ENCODE measurements at places on chromosomes 11 and 22.
A peak's percentile ranks its signal among the peaks of the same experiment; 100 is the strongest.

DNA sequence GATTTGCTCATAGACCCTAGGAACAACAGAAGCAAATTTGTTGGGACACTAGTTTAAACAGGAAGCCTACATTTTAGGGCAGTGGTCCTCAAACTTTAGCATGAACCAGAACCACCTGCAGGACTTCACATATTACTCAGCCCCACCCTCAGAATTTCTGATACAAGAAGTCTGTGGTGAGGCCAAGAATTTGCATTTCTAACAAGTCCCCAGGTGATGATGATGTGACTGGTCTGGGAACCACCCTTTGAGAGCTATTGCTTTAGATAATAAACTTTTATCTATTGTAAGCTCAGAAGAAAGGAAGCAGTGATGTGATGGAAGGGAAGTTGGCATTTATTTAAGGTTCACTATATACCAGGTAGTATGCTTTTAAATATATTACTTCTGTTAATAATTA, 194.0 kb downstream of the FAM181B start:
- DNase-seq, result no peak

DNA sequence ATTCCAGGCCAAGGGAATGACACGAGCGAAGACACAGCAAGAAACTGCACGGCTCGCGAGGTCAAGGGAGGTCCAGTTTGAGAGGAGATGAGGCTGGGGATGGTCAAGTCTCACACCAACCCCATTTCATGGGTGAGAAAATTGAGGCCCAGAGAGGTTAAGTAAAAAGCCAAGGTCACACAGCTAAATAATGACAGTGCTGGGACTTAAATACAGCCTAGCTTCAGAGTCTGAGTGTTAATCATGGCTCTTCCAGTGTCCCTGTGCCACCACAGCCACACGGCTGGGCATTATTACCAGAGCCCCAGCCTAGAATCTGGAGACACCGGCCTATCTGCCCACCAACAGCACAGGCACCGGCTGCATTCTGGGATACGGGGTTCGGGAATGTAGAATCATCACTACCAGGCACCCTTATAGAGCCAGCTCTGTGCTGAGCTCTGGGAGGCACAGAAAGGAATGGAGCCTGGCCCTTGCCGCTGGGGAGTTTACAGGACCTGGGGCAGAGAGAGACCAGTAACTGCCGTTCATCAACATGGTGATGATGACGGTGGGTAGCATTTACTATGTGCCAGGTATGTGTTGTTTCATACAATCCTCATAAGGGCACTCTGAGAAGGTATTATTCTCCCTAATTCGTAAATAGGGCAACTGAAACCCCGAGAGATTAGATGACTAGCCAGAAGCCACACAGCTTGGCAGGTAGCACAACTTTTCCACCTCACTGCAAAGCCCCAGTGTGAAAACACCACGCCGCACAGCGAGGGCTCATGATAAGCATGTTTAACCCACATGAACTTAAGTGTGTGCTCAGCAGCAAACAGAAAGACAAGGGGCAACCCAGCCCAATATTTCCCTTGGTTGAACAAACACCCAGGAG, 51.8 kb downstream of the CD6 start:
- DNase-seq, result no peak

- no peak for DNase-seq
These were observed 26.4 kb downstream of the C11orf91 start for GRCh38 chr11:33674035-33674814.

GRCh38 chr11:27673979-27674663, 26.1 kb downstream of the BDNF start:
- no peak for DNase-seq

DNA sequence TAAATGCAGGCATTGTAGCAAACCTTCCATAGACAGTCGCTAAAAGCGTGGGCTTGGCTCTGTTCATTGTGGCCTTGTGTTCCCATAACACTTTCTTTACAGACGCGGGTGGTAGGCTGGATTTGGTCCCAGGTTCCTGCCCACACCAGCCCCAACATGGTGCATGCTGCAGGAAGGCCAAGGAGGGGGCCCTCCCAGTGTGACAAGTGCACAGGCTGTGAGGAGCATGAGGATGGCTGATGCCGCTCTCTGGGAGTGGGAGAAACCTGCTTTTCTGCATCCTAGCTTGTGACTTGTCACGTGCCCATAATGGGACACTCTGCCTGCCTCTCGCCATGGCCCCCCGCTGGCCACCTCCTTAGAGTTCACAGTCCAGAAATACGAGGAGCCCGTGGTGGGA, 161.8 kb upstream of the B3GAT1 start:
- no peak for DNase-seq

GRCh38 chr11:72521664-72522063, 87.3 kb upstream of the CLPB start:
- no peak for DNase-seq

DNA sequence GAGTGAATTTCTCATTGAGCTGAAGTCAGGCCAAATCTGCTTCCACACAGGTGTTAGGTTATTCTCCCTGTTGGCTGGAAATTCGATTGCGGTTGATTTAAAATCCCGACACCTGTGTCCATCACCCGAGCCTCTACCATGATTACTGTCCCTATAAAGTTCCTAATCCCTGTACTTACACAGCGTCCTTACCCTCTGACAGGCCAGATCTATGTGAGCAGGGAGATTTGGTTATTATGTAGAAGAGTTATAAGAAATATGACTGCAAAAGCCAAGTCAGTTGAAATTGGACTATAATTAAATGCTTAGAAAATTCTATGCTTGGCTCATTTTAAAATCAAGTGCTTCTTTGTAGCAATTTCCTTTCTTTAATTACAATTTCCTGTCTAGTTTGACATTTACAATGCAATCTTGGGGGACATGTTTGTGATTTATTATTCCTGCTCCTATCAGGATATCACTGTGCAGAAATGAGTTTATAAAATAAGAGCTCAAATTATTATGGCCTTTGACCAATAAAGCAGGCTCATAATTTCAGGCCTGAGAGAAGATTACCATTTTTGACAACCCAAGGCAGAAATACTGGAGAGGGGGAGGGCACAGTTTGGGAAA, 32.5 kb upstream of the LMO1 start:
- no peak for DNase-seq

DNA sequence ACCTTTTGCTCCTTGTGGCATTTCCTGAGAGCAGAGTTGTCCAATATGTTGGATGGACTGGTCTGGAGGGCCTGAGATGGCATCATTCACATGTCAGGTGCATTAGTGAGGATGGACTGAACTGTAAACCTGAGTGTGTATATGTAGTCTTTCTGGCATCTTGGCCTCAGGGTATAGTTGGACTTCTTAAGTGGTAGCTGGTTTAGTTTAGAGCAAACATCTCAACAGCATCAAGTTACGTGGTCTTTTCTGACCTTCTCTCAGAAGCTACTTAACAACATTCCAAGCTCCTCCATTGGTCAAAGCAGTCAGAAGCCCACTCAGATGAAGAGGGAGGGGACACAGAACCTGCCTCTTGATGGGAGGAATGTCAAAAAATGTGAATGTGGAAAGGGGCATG, 829.9 kb downstream of the METTL15 start:
- no peak for DNase-seq

- DNase-seq, result peak; percentile 0
These were observed 1421.2 kb upstream of the RAG2 start for GRCh38 chr11:38019072-38019775.

DNA sequence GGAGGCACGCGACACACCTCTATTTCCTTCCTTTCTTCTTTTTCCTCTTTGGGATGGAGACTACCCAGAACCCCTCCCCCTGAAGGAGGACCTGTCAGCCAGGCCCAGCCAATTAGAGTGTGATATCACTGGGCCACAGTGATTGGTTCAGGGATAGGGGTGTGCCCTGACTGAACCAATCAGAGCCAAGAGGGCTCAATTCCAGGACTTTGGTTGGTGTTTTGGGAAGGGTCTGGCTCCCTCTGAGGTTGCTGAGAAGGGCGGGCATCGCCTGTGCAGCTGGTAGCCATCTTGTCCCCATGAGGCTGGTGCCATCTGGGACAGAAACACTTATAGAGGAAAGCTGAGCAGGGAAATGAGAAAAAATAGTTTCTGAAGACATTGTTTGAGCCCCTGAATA, 71.4 kb downstream of the CHST1 start:
- peak; percentile 7 for DNase-seq

- DNase-seq, result peak; percentile 13
These were observed 5.5 kb upstream of the P4HA3 start for GRCh38 chr11:74316772-74317505.

GRCh38 chr11:72330131-72330727, 86.3 kb upstream of the PHOX2A start:
- no peak for DNase-seq

DNA sequence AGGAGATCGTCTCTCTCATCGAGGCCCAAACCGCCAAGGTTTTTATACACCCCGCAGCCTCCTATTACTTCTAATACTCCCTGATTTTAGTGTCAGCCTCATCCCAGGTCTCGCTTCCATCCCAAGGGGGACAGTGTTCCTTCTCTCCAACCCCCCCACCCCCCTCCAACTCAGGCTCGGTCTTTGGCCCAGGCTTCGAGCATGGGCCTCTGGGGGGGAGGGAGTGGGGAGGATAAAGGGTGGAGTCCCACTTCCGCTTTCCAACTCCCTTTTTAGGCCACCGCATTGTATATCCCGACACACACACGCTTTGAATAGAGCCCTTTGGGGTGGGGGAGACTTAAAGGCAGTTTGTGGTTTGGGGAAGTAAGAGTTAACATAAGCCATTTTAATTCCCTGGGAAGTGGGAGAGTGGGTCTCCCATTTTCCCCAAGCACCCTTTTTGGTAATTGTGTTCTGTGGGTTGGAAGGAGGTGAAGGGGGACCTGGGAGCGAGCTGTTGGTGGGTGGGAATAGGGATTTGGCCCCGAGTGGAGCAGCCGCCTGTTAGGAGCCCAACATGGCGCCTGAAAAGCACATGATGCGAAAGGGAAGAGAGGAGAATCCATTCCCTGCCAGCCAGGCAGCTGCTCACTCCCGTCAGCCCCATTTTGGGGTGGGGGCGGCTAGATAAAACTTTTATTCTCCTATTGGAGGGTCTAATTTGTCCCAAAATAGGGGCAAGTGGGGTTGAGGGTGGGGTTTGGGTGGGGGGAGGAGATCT, 844 bp downstream of the PCF11 start:
- DNase-seq, result peak; percentile 66

- peak; percentile 91 for DNase-seq
These were observed 30.3 kb upstream of the WNT7B start for GRCh38 chr22:46007003-46007847.

GRCh38 chr22:38338772-38339379, 21.6 kb upstream of the CSNK1E start:
- DNase-seq, result peak; percentile 40

DNA sequence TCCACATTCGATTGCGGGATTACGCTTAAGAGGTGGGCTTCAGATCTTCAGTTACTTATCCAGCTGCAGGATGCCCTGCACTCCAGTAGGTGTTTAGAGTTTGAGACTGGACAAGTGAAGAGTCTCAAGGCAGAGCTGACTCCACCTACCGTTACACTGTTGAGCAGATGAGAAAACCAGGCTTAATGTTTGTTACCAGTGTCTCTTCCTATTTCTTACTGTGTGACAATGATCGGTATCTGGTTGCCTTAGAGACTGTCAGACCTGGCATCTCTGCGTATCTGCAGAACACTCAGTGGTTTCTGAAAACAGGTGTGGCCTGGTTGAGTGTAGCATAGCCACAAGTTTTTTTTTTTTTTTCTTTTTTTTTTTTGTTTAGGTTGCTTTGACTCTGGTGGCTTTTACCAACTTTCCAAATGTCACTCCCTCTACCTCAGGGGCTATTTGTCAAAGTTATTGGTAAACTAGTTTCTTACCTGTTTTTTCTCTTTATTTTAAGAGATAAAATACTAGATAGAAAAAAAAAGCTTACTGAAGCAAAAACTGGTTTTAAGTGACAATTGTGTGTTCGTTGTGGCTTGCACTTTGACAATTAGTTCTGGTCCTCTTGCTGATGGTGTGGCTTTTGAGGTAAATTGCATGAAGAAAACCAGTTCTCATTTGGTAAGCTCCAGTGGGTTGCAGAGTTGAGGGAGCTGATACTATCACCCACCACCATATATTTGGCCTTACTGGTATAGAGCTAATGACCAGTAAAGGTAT, 284.8 kb downstream of the ETS1 start:
- DNase-seq, result no peak
